ENCODE measurements at places on chromosomes 1 and 21.

- DNase-seq = no peak
Measured at GRCh38 chr1:3508757-3509415, 54.4 kb downstream of the ARHGEF16 start.

- DNase-seq = no peak
Measured at GRCh38 chr1:224739997-224740684, 124.0 kb downstream of the CNIH3 start.

DNA sequence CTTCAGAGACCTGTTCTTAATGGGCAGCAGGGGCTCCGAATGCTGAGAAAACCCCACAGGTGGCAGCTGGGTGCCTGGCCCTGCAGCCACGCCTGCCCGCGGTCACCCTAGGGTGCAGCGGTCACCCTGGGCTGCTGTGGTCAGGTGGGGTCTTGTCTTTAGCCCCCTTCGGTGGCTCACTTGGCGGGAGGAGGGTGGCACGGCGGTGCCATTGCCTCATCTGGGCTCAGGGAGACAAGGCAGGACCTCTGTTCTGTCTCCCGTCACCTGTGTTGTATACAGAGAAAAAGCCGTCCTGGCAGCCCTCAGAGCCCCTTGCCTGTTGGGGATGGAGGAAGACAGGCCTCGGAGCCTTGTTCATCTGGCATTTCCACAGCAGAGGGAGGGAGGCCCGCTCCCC, 69.5 kb upstream of the TRAPPC10 start:
- DNase-seq = no peak

DNA sequence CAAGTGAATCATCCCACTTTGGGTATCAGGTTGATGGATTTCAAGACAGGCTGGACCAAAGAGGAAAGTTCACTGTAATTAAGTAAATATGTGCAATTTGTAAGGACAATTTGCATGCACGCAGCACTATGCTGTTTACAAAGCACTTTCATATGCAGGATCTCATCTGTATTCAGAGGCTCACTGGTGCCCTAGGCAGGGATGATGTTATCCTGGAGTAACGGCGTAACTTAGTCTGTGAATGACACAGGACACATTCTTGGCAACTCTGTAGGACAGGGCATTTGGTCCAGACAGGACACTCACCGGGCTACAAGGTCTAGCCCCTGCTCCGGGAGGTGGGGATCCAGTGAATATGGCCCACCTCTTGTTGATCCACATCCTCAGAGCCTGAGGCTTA, 365.4 kb upstream of the DUSP10 start:
- no peak for DNase-seq

- no peak for DNase-seq
Measured at GRCh38 chr1:225942574-225942973, 1.6 kb upstream of the LEFTY2 start.

DNA sequence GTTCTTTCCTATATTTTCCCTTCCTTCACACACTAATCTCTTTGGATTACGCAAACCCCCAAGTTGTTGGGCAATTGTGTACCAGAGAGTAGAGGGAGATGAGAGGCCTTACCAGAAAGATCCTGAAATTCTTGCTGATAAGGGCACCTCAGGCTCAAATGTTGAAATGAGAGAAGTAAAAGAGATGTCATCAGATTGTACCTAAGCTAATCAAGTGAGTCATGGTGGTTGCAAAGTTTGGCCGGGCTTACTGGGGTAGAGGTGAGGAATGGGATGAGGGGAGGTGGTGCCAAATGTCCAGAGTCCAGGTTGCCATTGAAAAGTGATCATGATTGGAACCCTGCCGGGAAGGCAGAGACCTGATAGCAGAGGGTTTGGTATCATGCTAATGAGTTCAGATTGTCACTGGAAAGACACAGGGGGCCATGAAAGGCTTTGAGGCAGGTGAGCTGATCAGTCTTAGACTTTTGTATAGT, 43.1 kb downstream of the OPTC start:
- no peak for DNase-seq

- no peak for DNase-seq
Measured at GRCh38 chr1:60989749-60990713, 92.3 kb upstream of the NFIA start.

GRCh38 chr1:5753549-5754421, 238.4 kb downstream of the NPHP4 start:
- no peak for DNase-seq

GRCh38 chr1:4752059-4752458, 97.7 kb downstream of the AJAP1 start:
- DNase-seq = no peak

DNA sequence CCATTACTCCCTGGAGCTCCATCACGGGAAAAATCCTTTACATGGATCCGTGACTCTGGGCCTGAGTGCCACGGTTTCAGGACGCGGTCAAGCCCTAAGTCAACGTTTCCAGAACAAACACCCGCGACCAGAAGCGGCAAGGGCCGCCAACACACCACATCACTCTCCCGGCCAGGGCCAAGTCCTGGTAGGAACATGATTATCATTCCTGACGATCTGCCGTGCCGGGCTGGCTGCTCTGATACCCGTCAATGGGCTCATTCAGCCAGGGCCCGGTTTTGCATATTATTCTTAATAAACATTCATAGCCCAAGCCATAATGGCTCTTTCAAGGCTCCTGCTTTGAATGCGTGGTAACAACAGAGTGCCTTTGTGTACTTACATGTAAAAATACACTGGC, 44.6 kb upstream of the SIM2 start:
- DNase-seq = no peak

Measured in immature natural killer cell (primary cell).